ENCODE measurements at places on chromosomes 1 and 21.

DNA sequence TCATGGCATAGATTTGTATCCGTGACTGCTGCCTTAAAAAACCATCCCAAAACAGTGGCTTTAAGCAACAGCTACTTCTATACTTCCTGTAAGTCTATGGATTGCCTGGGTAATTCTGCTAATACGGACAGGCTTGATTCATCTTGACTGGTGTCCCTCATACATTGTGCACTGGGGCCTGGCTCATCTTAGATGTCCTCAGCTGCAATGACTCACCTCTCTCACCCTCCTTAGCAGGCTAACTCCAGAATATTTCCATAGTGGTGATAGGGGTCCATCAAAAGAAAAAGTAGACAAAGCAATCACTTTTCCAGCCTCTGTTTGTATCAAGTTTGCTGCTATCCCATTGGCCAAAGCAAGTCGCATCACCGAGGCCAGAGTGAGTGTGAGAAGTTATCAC is 409.1 kb upstream of the KAZN start:
- no peak for DNase-seq

DNA sequence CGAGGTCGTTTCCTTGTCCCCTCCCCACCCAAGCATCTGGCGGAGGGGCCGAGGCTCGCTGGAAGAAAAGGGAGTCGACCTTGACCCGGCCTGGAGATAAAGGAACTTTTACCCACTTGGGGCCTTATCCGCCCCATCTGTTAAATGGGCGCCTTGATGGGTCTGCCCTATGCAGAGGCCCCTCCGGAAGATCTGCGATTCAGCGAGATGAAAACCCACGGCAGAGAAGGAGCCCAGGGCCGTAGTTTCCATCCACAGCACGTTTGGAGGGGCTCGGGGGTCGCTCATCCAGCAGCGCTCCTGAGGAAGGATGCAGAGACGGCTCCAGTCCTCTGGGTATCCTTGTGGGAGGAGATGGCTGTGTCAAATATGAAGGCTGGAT is 518 bp downstream of the NCMAP start:
- no peak for DNase-seq

DNA sequence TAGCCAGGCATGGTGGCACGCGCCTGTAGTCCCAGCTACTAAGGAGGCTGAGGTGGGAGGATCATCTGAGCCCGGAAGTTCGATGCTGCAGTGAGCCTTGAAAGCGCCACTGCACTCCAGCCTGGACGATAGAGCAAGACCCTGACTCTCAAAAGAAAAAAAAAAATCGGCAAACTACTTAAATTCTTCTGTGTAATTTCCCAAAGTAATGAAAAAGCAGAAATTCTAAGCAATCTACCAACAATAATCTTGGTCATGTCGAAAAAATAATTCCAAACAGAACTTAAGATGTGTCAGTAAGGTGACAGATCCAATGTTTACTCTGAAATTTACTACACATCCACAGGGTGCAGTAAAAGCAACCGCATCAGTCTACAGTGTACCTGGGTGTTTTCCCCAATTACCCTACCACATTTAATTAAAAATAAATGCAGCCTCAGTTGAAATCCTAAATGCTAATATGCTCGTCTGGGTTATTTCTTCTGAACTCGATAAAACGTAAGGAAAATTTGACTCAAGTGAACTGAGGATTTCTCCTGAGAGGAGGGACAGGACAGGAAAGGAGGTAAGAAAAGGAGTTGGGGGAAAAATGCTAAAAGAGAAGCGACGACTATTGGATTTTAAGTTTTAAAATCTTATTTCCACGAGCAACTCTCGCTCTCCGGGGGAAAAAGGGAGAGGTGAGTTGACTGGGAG is 801 bp downstream of the EPRS1 start:
- DNase-seq = no peak

DNA sequence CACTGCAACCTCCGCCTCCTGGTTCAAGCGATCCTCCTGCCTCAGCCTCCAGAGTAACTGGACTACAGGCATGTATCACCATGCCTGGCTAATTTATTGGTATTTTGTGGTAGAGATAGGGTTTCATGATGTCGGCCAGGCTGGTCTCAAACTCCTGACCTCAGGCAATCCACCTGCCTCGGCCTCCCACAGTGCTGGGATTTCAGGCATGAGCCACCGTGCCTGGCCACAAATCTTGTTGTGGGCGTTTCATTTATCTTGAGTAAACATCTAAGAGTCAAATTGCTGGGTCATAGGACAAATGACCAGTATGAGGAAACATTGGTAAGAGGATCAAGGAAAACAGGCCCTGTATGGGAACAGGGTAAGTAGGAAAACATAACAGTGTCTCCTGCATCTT is 17.9 kb downstream of the TMEM200B start:
- DNase-seq = no peak

DNA sequence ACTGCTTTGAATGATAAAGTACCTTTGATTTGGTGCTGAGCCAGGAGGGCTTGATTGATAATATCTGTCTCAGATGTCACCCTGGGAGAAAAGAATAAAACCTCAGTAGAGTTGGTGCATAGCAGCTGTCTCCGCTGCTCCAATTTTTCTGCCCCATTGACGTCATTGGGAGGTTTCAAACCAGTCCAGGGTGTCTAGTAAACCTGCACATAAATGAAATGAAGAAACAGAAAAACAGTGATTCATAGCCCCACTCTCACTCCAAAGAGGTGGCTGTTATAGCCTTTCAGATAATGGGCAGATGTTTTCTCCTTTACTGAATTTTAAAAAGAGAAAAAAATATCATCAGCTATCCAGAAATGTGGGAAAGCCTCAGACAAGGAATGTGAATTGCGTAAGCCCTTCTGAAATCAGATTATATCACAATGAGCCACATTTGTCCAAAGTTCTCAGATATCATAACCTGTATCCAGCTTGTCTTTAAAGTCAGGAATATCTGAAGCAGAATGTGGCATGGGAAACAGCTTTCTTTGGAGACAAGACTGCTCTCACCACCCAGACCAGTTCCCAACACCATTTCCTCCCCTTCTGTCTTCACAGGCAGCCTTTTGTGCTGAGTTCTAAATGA is 351.3 kb upstream of the SGIP1 start:
- DNase-seq = peak; percentile 11

GRCh38 chr1:58784758-58785441 is 1.1 kb upstream of the JUN start:
- peak; percentile 80 for DNase-seq

- DNase-seq = no peak
Measured at GRCh38 chr1:101026430-101026788, 825 bp upstream of the DPH5 start.

DNA sequence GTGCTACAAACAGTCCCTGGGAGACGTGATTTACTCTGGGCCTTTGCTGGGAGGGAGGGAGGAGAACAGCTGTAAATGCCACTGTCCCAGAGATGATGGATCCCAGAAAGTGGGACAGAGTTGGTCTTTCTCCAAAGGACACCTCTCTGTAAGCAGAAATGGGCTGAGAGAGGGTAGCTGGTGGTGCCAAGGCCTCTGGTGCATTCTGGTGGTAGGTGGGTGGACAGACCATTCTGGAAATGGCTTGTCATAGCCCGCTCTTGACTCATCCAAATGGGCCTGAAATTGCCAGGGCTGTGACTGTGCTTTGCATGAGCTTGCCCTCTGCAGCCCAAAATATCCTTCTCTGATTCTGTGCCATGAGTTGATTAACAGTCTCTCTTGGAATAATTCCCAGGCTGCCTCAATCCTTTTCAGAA is 36.1 kb downstream of the CCDC185 start:
- DNase-seq = no peak

GRCh38 chr1:44045064-44045463 is 13.8 kb upstream of the SLC6A9 start:
- no peak for DNase-seq

DNA sequence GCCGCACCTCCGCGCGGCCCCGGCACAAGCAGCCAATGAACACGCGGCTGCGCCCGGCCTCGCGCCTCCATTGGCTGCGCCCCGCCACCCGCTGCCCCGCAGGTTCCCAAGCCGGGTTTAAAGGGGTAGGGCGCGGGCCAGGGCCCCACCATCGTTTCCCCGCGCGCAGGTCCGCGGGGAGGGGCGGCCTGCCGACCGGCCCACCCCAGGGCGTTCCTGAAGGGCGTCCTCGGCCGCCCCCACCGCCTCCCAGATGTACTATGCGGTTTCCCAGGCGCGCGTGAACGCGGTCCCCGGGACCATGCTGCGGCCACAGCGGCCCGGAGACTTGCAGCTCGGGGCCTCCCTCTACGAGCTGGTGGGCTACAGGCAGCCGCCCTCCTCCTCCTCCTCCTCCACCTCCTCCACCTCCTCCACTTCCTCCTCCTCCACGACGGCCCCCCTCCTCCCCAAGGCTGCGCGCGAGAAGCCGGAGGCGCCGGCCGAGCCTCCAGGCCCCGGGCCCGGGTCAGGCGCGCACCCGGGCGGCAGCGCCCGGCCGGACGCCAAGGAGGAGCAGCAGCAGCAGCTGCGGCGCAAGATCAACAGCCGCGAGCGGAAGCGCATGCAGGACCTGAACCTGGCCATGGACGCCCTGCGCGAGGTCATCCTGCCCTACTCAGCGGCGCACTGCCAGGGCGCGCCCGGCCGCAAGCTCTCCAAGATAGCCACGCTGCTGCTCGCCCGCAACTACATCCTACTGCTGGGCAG is at the start of gene OLIG1:
TSS of gene OLIG1 (plus strand) at position 148 of the 750 bp plus-strand sequence. CDS start at position 254, 106 bp downstream.
- DNase-seq = no peak

- DNase-seq = no peak
Measured at GRCh38 chr1:204390751-204391466, 20.7 kb downstream of the PPP1R15B start.

DNA sequence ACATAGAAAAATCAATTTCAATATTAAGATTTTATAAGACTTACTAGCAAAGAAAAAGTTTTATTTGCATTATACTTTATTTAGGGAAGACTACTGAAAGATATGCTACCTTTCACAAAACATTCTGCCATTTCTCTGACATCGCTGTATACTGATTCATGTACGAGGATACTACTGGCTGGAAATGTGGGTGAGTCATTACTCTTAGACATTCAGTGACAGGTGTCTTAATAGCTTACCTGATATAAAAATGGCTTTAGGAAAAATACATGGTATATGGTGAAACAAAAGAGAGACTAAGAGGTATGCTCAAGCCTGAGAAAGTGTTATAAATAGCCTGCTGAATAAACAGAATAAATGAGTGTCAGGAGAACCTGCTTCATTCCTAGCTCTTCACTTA is 73.0 kb upstream of the EXO1 start:
- no peak for DNase-seq

DNA sequence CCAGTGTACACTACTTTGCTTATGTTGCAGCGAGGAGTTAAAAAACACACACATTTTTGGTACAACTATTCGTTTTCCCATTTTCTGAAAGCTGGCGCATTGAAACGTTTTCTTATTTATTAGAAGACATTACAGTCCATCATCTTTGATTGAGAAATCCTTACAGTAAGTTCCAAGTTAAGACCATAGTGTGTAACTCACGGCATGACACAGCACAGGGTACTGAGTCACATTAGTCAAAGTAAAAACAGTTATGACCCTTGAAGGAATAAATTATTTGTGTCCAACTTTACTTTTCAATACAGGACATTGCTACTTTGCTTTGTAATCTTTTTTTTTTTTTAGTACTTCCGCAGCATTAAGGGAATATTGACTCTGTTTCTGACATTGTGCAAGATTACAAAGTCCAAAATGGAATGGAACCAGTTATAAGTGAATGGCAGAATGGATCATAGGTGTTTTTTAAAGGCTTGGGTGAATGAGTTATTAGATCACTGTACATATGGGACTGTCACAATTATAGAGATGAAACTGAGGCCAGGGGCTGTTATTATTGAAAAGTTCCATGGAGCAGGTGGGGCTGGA is 11.7 kb downstream of the PTGFRN start:
- DNase-seq = no peak

DNA sequence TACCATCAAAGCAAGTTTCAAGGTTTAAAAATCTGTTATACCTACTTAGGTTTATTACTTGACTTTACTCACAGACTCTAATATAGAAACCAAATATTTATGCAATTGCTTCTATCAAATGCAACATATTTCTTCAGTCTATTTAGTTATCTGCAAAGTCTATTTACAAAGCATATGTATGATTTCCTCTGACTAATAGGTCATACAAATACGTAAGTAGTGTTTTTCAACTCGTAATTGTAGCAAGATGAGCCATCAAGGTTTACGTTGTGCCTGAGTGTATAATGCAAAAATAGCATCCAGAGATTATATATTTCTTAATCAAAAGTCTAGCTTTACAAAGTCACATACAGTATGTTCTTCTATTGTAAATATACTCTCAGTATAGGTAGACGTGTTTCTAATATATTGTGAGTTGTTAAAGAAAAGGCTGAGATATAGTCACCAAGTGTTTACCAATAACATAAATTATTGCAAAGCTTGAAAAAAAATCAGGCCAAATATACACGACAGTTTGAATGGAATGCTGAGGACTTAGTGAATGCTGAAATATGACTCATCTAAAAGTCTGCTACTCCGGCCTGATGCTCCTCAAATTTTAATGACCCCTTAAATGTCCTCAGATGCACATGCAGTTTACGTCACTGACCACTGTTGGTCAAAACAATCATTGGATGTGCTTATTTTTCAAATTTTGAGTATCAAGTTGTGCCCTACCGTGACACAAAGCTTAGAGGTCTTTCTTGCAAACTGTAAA is 48.4 kb downstream of the ADAMTS5 start:
- DNase-seq = no peak

DNA sequence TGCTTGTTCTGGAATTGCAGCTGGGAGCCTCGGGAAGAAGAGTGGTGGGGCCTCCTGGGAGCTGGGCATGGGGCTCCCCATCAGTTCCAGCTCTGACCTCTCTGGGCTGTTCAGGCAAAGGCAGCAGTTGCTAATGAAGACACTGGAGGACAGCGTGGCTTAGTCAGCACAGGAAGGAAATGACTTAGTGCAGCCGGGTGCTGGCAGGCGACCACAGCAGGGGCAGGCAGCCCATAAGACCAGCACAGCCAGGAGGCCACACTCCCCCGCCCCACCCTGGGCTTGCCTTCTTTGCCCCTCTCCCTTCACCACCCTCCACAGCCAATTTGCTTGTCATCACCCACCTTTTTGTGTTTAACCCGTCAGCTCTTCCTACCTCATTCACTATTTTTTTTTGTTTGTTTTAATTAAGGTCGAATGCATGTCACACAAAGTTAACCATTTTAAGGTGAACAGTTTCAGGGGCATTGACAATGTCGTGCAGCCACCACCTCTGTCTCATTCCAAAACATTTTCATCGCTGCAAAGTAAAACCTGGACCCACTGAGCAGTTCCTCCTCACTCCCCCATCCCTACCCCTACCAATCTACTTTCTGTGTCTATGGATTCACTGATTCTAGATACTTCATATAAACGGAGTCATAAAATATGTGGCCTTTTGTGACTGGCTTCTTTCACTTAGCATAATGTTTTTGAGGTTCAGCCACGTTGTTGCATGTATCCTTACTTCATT is 10.9 kb downstream of the OLIG2 start:
- DNase-seq = no peak

DNA sequence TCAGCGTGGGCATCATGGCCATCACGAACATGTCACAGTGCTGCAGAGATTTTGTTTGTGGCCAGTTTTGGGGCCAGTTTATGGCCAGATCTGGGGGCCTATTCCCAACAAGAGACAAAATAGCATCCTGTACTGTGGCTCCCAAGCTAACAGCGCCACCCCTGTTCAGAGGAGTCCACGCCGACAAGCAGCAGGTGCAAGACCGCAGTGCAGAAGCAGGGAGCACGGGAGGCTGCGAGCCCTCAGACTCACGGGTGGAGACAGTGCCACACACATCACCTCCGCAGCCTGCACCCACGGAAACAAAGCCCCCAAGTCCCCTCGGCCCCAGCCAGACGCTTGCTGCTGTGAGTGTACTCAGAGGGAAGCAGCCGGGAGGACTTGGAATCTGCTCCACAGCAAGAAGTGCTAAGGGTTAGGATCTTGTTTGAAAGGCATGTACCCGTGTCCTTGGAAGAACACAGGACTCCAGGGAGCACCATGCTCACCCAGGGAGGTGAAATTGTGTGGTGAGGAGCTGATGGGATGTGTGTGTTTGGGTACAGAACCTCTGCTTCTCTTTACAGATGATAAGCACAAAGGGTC is 7.1 kb downstream of the TCP10L start:
- DNase-seq = no peak
